ENCODE measurements at places on chromosomes 3 and 15.

GRCh38 chr15:90209591-90209990 lies 8.5 kb downstream of the SEMA4B start:
- no peak for DNase-seq

DNA sequence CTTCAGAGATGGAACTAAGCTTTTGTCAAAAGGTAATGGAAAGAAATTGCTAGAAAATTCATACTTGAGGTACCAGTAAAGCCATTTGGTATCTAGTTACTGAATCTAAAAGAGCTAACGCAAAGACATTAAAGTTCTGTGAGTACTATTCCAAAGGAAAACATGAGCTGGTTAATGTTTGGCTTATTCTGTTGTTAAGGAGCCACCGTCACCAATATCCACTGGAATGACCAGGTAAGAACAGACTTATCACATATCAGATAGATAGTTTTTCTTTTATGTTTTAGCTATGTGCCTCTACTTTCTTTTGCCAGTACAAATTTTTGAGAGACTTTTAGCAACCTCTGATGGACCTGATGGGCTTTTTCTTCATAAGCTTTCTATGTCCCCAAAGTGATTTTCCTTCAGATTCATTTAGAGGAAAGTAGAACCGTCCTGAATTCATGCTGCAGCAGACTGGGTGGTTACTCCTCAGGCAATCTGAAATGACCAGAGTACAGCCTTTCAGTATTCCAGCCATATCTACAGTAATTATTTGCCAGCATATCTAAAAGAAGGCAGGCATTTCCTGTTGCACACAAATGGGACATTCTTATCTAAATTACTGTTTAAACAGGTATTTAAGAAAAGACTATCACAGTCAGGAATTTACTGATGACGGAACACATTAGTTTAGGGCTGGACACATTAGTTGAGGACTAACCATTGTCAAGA lies 274.1 kb downstream of the MECOM start:
- DNase-seq, result no peak

- no peak for DNase-seq
Measured at GRCh38 chr3:46228260-46229242, 13.7 kb upstream of the CCR3 start.

- no peak for DNase-seq
Measured at GRCh38 chr3:52181543-52181942, 16.4 kb upstream of the ALAS1 start.

GRCh38 chr3:107217172-107217571 lies 160.1 kb upstream of the CCDC54 start:
- DNase-seq, result no peak

DNA sequence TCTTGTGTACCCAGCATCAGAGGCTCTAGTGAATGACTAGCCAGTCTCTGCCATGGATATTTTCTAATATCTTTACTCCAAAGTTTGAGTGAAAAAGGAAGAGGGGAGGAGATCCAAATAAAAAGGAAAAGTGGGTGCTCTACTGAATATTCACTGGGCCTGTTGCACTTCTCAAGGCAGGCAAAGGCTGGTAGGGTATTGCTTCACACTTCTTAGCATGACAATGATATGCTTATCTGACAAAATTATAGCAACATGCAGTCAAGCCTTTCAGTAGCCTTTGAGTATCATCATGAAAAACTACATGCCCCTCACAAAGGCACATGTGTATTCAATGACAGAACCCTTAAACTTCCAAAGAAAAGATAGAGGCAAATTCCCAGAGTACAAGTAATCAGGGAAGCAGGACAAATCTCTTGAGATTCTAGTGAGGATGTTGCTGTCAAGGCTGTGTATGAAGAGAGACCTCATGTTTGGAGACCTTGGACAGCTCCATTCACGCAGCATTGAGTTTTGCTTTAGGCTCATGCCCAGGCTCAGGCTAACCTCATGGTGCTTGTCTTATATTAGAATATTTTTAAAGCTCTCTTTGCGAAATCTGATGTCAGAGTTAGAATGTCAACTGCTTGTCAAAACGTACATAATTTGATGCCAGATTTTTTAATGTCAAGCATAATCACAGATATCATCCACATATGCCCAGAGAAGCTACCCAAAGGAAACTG lies 506.9 kb downstream of the OCA2 start:
- DNase-seq, result no peak

- no peak for DNase-seq
Measured at GRCh38 chr15:42474827-42475226, 16.1 kb downstream of the ZNF106 start.
